ENCODE measurements at places on chromosomes 2 and 18.

DNA sequence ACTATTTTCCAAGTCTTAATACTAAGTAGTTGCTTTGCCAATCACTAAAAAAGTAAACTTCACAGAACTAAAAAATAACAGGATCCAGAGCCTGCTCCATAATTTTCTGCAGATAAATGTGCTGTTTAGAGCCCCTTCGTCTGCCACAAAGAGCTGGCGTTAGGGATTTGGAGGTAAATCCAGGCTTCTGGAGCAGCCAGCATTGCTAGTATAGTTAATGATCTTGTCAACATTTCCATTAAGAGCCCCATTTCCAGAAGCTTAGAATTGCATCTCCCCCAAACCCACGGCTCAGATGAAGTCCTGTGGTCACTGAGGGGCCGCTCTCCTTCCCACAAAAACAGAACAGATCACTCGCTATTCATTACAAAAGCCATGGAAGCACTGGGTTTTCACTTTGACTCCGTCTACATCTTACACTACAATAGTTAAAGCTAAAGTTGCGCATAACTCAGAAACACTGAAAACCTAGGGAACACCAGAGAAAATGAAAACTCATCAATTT, 41.9 kb downstream of the ZNF516 start:
- DNase-seq: no peak

DNA sequence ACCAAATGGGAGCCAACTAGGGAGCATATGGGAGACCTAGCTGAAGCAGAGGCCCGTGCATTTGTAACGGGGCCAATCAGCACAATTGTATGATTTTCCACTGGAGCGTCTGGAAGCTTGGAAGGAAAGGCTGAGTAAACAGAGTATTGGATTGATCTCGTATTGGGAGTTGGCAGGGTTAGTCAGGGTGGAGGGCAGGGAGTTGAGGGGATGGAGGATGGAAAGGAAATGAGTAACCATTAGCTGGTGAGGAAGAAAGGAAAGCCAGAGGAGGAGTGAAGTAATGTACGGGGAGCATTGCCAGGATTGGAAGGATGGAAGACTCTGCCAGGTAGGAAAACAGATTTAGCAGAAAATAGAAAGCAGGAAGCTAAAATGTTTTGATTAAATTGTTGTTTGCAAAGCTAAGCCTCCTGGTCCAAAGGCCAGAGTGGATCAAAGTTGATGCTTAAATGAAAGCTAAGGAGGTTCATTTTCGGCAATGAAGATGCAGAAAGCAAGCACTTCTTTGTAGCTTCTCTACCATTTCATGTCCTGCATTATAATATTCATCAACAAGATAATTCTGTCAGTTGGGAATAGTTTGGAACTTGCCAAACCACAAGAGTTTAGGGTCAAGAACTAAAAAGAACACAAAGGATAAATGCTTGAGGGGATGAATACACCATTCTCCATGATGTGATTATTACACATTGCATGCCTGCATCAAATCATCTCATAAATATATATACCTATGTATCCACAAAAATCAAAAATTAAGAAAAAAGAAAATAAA, 75.6 kb upstream of the TTN start:
- DNase-seq: no peak

GRCh38 chr18:73895701-73896100, 251.9 kb downstream of the FBXO15 start:
- no peak for DNase-seq

DNA sequence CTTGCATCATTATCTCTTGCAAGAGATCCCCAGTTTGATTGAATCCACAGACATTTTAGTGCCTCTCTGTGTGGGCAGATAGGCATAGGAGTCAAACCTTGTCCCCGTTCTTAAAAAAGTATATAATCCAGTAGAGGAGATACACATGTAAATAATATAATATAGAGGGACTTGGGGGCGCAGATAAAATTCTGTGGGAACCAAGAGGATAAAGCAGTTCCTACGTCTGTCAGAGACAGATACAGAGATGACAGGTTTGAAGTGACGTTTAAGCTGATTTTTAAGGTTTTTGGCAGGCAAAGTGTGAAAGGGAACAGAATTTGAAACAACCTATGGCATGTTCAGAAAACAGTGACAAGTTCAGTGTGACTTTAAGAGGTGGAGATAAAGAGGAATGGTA, 63.1 kb downstream of the CAB39 start:
- DNase-seq: no peak

DNA sequence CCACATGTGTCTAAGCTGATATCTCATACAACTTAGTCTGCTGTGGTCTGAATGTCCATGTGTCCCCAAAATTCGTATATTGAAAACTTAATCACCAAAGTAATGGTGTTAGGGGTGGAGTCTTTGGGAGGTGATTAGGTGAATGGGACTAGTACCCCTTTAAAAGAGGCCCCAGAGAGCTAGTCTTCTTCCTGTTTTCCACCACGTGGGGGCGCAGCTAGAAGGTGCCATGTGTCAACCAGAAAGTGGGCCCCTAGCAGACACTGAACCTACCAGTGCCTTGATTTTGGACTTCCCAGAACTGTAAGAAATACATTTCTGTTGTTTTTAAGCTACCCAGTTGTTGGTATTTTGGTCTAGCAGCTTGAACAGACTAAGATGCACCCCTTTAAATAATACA, 86.6 kb downstream of the ASB1 start:
- DNase-seq: no peak

DNA sequence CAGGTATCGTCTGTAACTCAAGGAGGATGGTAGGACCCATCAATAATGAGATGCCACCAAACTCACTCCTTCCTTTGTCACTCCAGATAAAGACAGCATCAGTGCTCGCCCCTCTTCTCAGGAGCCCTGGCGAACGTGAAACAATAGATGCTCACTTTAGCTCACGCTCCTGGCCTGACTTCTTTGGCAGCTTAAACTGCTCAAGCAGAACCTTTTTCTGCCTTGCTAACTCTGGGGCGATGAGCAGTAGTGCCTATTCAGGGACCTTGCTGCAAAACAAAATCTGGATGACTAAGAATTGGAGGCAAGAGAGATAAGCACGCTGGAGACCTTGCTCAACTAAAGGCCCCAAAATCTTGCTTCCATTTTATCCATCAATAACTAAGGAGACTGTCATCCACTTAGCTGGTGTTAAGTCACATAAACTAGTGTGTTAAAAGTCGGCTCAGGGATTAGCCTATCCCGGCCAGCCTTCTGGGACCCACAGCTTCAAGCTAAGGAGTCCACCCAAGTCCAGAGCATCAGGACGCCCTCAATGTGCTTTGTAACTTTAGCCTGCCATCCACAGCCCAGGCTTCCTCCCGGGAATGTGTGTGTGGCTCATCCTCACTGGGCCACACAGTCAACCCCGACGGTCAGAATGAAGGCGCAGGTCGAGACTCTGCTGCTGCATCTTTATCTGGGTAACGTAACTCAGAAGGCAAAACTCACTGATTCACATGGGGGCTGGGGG, 38.9 kb downstream of the ZNF516 start:
- no peak for DNase-seq
